ENCODE measurements at places on chromosomes 2 and 18.

DNA sequence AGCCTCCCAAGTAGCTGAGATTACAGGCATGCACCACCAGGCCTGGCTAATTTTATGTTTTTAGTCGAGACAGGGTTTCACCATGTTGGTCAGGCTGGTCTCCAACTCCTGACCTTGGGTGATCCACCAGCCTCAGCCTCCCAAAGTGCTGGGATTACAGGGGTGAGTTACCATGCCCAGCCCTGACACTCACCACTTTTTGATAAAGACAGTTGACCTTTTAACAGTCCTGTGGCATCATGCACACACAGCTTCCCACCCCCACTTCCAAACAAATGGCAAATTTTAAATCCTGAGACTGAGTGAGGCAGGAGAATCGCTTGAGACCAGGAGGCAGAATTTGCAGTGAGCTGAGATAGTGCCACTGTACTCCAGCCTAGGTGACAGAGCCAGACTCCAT, 6.2 kb upstream of the DNAJB2 start:
- DNase-seq = no peak

DNA sequence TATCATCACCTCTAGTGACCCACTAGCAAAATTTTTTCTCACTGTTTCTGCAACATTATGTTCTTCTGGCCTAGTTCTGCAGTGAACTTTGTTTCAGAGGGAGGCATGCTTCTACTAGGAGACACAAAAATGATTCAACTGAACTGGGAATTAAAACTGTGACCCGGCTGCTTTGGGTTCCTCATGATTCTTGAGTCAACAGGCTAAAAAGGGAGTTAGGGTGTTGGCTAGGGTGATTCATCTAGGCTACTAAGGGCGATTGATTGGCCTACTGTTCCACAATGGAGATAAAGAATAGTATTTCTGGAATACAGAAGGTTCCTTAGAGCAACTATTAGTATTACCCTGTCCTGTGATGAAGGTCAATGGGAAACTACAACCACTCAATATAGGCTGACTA, 179.5 kb downstream of the PPP1R1C start:
- no peak for DNase-seq

DNA sequence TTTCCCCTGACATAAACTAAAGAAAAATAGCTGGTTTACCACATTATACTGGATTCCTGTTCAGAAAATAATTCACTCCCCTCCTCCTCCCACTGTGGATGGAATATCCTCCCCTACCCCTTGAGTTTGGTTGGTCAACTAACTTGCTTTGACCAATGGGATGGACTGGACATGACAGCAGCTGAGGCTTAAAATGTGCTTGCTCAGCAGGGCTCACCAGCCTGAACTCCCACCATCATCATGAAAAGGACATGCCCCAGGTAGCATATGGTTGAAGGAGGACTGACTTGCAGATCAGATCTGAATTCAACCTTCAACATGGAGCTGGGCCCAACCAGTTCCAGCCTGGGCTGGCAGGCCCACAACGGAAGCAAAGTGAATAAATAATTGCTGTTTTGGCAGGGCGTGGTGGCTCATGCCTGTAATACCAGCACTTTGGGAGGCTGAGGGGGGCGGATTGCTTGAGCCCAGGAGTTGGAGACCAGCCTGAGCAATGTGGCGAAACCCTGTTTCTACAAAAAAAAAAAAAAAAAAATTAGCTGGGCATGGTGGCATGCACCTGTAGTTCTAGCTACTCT, 284.4 kb downstream of the AFF3 start:
- no peak for DNase-seq

- DNase-seq = no peak
These were observed 23.5 kb downstream of the HADHB start for GRCh38 chr2:26268213-26268612.

GRCh38 chr2:203878063-203878462, 10.5 kb downstream of the CTLA4 start:
- DNase-seq = no peak

DNA sequence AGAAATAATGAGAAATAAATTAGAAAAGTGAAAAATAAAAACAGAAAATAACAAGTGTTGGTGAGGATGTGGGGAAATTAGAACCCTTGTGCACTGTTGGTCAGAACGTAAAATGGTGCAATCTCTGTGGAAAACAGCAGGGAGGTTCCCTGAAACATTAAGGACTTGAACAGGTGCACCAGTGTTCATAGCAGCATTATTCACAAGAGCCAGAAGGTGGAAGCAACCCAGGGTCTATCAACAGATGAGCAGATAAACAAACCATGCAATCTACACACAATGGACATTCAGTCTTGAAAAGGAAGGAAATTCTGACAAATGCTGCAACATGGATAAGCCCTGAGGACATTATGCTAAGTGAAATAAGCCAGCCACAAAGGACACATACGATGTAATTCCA, 58.2 kb upstream of the TFCP2L1 start:
- no peak for DNase-seq

- no peak for DNase-seq
These were observed 17.4 kb upstream of the CPS1 start for GRCh38 chr2:210539035-210539434.

DNA sequence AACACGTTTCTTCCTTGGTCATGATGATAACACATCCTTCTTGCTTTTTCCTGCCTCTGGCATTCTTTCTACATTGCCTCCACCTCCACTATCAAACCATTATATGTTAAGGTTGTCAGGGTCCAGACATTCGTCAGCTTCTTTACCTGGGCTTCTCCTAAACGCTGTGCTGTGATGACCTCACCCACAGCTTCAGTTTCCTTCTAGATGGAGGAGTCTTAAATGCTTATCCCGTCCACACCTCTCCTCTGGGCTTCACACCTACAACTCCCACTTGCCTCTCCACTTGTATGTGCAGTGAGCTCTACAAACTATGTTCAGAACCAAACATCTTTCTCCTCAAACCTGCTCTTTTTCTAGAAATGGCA, 666 bp upstream of the STAT1 start:
- no peak for DNase-seq

- no peak for DNase-seq
These were observed 222.1 kb downstream of the ANKRD30B start for GRCh38 chr18:14970027-14970426.

DNA sequence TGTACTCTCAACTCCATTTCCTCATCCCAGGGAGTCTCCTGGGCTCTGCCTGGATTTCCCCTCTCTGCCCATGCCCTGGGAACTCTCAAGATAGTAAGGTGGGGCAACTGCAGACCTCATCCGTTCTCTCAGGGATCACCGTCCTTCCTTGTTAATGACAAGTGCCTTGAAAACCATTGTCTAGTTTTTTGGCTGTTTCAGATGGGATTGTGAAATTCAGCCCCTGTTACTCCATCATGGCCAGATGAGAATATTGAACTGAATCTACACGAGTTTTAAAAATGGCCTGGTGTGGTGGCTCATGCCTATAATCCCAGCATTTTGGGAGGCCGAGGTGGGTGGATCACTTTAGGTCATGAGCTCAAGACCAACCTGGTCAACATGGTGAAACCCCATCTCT, 665 bp upstream of the HRH4 start:
- no peak for DNase-seq

DNA sequence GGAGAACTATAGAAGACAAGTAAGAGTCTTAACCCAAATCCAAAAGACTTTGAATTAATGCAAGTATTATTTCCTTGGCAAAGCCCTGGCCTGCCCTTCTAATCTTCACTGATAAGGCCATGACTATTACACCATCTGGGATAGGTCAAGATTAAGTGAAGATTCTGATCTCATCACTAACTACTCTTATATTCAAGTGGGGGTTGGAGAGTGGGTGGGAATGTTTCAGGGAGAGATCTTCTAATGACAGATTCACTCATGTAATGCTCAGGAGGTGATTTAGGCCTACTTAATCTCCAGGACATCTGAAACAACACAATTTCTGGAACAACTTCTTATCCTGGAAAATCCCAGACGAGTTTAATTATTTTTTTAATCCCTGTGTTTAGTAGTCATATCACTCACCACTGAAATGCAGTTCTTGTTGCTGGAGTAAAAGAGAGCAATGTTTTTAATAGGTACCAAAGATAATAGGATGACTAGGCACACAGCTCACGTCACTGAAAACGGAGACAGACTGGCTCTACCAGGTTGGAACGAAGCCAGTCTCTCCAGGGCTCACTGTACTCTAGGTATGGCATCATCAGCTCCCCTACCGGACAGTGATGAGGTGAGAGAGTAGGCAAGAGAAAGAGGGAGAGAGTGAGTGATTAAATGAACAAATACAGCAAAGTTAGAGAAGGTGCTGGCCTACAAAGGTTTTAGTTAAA, 133.1 kb downstream of the NCKAP5 start:
- no peak for DNase-seq

- DNase-seq = peak; percentile 43
These were observed 82.6 kb upstream of the TANK start for GRCh38 chr2:161077367-161078210.

- DNase-seq = no peak
These were observed 9.5 kb downstream of the USP40 start for GRCh38 chr2:233556881-233557736.

- no peak for DNase-seq
These were observed 110.3 kb upstream of the ST6GAL2 start for GRCh38 chr2:106996171-106996769.

- no peak for DNase-seq
These were observed 15.4 kb downstream of the DSG2 start for GRCh38 chr18:31513189-31513935.

GRCh38 chr2:14712111-14712510, 79.6 kb downstream of the LRATD1 start:
- no peak for DNase-seq

All from effector memory CD8-positive, alpha-beta T cell (primary cell).